ENCODE measurements at places on chromosomes 11 and 22. TPM values are rescaled to one million over a fixed set of nuclear protein-coding genes. Genes with fewer than 3 reads are reported as not detected.
A peak's percentile ranks its signal among the peaks of the same experiment; 100 is the strongest.

- no peak for DNase-seq
Measured at GRCh38 chr11:111039982-111040381, 205.5 kb upstream of the POU2AF2 start.

The DERL3 gene
- not detected for total RNA-seq

GRCh38 chr11:111186308-111186915 is 59.1 kb upstream of the POU2AF2 start:
- DNase-seq = no peak

- DNase-seq = peak; percentile 68
Measured at GRCh38 chr11:20022363-20023081, 137.8 kb downstream of the DBX1 start.

DNA sequence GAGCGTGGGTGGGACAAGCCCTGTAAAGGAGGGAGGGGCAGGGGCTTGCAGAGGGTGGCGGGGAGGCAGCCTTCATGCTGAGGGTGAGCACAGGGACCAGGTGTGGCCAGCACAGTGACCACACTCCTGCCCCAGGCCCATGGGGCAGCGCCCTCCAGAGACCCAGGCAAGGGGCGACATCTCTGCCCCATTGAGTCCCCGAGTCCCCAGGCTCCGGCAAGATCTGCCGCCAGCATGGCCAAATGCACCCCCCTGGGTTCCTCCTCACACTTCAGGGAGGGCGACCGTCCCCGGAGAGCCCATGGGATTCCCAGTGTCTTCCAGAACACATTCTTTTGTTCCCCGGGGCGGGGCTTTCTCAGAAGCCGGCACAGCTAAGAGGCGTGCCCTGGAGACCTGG is 362.5 kb downstream of the TBC1D22A start:
- DNase-seq = no peak

All from umbilical cord (tissue), 2 donors.